Stimulated activated CD4-positive, alpha-beta T cell treated with anti-CD3 and anti-CD28 coated beads, Interleukin-1b, Interleukin-23, amount 100 ng/mL, for 4 hours (primary cell): ENCODE measurements at places on chromosomes 2 and 18.

- DNase-seq = no peak
Measured at GRCh38 chr2:218003281-218003944, 618 bp upstream of the TNS1 start.

DNA sequence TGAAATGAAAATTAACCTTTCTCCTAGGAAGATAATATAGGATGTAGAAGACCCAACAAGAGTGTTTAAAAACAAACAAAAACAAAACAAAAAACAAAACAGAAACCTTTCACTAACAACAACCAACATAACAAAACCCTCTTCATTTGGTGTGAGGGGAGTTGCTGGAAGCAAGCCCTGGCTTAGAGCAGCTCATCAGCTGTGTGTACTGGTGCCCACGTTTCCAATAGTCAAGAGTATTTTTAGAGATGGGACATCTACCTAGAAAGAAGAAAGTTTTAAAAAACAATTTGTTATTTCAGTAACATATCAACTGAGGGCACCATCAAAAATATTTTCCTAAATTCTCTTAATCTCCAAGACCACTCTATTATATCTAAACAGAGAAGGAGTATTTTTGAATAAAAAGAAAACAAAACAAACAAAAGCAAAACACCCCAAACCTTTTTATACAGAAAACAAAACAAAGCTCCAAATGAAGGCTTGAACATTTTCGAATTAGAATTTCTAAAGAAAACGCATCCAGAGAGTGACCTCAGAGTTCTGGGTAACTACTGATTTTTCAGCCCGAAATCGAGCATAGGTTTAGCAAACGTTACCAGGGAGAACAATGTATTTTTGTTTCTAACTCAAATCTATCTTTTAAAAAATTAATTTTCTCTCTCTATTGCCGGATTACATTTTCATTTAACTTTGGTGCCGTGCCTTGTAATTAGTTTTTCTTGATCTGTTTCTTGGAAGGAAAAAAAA is 134.6 kb downstream of the INSIG2 start:
- DNase-seq = no peak

DNA sequence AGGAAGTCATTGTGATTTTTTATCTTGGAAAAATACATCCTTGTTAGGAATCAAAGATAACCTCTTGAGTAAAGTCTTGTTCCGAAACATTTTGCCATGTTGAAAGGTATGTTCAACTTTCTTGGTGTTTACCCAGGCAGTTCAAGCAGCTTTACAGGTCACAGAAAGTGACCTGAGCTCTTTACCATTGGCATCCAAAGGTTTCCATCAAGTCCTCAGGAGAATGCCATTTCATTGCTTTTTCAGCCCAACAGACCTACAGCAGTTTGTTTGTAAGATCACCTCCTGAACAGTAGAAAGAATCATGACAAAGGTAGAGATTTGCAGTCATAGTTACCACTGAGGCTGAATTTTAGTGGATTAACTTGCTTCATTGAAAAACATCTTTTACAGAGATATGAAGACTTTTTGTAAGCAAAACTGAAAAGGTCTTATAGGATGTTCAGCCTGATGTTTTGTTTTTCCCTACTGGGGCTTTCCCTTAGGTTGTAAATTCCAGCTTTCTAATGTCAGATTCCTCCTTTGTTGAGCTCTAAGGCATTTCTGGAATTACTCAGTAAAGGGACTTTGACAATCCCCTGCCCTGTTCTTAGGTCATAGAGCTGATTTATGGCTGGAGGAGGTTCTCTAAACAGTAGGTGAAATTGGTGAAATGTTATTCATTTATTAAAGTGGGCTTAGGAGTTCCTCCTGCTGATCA is 236.8 kb upstream of the RBMS1 start:
- no peak for DNase-seq

DNA sequence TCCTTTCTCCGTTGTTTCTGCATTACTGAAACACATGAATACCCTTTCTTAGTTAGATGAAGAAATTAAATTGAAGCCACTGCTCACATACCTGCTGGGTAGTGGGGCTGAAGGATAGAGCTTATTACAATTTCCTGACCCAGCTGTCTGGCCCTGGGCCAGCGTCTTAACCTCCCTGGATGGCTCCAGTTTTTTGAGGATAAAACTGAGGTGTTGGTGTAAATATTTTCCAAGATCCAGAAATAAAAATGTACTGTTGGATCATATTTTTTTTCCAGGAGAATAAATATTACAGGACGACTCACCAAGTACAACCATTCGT is 3.5 kb downstream of the RNF144A start:
- no peak for DNase-seq

DNA sequence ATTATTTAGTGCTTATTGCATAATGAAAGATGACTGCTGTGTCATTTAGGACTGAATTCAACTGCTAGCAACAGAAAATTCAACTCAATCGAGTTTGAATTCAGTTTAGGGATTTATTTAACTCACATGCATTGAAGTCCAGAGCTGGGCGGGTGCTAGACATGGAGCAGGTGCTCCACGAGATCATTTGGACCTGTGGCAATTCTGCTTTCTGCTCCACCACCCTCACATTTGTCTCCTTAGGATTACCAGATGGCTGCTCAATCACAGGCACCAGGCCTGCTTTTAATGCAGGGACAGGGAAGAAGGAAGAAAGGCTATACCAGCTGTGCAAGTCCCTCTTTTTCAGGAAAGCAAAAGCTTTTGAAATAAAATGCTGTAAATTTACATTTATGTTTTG is 572.9 kb upstream of the SLC8A1 start:
- no peak for DNase-seq

GRCh38 chr2:168348076-168348475 is 100.7 kb upstream of the STK39 start:
- no peak for DNase-seq

- no peak for DNase-seq
Measured at GRCh38 chr2:16175247-16175825, 235.0 kb downstream of the MYCN start.

GRCh38 chr2:234334151-234334550 is 162.7 kb downstream of the ARL4C start:
- DNase-seq = no peak

DNA sequence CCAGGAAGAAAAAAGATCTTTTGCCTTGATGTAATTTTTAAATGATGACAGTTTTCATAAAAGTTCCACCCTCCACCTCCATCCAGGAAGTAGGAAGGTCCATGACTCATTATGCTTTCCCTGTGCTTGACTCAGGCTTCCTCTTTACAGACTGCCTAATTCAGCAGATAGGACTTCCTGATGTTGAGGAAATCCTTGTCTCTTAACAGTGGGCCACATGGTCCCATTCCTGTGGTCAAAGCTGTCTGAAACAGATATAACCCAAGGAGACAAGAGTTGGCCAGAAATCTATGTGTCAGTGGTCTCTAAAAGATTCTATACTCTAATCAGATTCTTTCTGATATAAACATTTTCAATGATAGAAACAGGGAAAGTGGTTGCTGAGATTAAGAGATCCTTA is 119.1 kb downstream of the BAZ2B start:
- no peak for DNase-seq

DNA sequence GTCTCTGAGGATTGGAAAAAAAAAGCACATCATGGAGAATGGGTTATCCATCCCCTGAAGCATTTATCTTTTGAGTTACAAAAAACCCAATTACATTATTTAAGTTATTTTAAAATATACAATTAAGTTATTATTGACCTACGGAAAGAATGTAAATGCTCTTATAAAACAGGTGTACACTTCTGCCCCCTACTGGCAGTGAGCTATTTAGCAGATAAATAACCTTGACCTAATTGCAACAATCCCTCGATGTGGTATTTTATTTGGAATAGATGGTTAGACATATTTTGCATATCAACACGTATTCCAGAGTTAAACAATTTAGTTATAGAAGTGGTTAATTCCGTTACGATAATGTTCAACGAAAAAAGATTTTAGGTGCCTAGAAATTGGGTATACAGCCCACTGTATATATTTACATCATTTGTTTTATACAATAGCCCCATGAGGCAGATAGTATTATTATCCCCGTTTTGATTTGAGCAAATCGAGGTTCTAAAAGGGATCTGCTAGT is 9.1 kb upstream of the DAW1 start:
- no peak for DNase-seq

DNA sequence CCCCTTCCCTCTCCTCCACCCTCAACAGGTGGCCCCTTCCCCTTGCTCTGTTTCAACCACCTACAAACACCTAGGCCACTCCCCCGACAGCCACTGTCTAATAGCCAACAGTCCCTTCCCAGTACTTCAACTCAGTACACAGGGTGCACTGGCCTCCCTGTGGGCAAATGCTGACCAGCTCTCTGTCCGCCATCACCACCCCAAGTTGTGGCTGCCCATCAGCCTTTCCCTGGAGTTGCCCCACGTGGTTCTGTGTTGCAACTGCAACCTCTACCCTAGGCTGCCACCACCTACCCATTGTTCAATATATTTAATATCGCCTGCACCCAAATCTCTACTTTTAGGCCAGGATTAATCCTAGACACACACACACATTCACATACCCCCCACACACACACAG is 173.5 kb downstream of the MREG start:
- no peak for DNase-seq

GRCh38 chr2:147231607-147232006 is 613.2 kb upstream of the ACVR2A start:
- DNase-seq = no peak

DNA sequence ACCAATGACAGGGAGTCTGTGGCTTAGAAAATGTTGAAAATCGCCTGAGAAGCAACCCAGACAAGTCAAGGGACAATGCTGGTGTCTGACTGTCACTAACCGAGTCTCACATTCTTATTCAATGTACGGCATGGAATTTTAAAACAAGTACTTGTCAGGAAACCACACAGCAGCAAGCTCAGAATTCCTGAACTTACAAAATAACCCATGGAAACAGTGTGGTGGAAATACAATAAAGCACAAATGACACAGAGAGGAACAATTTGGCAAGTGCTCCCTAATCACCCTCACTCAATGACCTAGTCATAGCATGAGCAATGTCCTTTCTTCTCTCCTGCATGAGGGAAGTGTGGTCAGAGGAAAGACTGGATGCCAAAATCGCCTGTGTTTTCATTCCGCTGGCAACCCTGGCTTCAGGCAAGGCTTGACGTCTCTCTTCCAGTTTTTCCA is 154.0 kb downstream of the SATB2 start:
- no peak for DNase-seq

GRCh38 chr2:134169788-134170187 is 84.1 kb upstream of the MGAT5 start:
- DNase-seq = no peak

DNA sequence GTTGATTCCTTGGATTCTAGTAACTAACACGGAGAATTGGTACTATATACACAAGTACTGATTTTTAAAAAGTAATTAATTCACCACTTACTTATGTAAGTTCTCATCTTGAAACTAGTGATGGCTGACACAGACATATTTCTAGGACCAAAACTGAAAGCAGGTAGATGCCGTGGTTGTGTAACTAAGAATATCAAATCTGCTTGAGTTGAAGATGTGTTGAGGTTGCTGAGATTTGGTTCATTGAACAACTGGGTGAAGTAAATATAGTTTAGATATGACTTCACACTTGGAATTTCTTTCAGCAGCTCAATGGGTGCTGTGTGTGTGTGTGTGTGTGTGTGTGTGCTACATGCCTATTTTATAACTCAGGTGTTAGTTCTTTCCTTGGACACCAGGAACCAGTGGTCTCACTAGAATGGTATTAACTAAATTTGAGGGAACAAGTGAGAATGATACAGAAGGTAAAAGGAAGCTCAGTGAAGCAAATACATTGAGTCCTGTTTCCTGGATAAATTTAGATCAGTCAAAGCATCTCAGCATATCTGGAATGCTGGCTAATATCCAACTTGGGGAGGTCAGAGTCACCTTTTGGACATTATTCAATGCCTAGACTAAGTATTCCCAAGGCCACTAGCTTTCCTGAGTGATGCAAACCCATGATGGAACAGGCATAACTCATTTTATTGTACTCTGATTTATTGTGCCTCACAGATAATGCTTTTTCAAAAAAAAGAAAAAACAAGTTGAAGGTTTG is 110.7 kb upstream of the ZEB2 start:
- DNase-seq = no peak

DNA sequence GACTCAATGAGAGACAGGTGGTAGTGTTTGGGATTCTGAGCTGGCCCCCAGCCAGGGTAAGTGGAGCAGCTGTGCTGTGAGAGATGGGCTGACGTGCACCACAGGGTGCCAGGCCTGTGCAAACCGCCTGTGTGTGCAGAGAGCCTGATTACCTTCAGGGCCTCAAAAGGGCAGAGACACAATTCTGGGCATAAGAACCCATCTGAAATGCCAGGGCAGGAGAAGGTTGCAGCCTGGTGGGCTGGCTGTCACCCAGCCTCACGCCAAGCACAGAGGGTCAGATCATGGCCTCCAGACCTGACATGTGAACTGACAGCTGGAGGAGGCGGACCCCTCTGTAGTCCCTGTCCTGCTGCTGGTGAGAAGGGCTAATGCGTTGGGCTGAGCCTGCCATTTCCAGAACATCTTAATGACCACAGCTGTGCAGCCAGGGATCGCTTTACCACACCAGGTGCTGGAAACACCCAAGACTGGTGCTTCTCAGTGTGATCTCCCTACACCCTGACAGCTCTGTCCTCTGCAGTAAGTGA is 100.9 kb downstream of the ARL4C start:
- no peak for DNase-seq

DNA sequence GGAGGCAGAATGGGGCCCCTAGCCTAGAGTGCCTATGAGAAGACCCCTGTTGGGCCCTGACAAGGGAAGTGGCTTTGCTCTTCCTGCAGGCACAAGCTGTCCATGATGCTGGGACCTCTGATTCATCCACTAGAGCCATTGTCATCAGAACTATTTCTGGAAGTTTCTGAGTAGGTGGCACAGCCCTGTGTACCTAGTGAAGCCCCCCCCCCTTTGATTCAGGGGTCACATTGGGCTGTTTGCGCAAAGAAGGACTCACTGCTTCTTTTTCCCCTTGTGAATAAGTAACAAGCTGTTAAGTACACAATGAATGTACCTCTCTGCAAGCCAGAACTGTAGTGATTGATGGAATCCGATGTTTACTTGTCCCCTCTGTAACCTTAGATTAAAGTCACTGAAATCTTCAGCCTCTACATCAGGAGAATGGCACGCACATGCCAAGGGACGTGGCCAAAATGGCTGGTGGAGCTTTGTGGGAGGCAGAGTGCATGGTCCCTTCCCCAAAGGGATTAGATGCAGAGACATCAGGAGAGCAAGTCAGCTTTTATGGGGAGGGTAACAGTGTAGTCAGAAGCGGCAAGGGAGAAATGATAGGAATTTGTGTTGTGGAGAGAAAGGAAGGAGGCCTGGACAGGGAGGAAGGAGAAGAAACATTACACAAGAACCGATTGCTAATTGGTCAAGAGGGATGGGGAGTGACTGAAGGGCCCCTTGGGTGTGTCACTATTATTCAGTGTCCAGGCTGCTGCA is 267.6 kb upstream of the RAB12 start:
- DNase-seq = no peak
